ENCODE measurements at places on chromosomes 7 and 10.
A peak's percentile ranks its signal among the peaks of the same experiment; 100 is the strongest.

- no peak for DNase-seq
Measured at GRCh38 chr7:140145709-140146108, 31.1 kb downstream of the KDM7A start.

DNA sequence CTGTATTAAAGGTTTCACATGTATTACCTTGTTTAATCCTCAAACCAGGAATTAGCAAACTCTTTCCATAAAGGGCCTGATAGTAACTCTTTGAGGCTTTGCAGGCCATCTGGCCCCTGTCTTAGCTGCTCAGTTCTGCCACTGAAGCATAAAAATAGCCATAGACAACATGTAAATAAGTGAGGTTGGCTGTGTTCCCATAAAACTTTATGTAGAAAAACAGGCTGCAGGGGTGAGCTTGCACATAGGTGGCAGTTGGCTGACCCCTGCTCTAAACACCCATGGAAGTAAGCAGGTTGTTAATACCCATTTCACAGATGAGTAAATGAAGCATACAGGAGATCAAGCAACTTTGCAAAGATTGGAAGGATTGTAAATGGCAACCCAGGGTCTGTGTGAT, 1279.2 kb upstream of the AUTS2 start:
- DNase-seq: no peak

DNA sequence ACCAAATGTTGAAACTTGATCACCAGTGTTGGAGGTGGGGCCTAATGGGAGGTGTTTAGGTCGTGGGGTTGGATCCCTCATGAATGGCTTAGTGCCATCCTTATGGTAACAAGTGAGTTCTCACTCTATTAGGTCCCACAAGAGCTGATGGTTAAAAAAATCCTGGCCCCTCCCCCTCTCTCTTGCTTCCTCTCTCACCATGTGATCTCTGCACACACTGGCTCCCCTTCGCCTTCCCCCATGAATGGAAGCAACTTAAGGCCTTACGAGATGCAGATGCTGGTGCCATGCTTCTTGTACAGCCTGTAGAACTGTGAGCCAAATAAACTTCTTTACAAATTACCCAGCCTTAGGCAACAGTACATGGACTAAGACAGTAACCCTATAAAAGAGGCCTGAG, 62.7 kb downstream of the PPP1R3C start:
- no peak for DNase-seq

- peak; percentile 54 for DNase-seq
Measured at GRCh38 chr7:142697270-142697669, 52.0 kb upstream of the PRSS1 start.

DNA sequence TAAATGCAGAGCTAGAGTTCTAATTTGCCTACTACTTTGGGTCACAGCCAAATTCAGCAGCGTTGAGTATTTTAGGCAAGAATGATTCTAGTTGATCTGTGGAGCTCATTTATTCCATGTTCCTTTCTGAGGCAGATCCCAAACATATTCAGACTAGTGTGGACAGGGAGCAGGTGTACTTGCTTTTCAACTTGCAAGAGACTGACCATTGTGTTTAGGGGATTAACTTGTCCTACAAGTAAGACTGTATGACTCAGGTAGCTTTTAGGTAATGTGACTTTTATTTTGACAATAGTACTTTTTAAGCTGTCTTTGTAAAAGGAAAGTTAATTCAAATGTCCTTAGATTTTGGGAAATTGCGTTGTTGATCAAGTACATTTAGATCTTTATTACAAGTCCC, 285.5 kb downstream of the TWIST1 start:
- DNase-seq: no peak

- peak; percentile 23 for DNase-seq
Measured at GRCh38 chr7:106717955-106718871, 57.3 kb upstream of the CCDC71L start.

- DNase-seq: no peak
Measured at GRCh38 chr7:147485660-147486210, 1104.8 kb upstream of the C7orf33 start.

- no peak for DNase-seq
Measured at GRCh38 chr7:76364198-76364584, 5.4 kb upstream of the YWHAG start.

- no peak for DNase-seq
Measured at GRCh38 chr7:77242554-77242953, 42.9 kb upstream of the FGL2 start.

GRCh38 chr7:40777730-40778312, 643.0 kb downstream of the SUGCT start:
- DNase-seq: no peak

DNA sequence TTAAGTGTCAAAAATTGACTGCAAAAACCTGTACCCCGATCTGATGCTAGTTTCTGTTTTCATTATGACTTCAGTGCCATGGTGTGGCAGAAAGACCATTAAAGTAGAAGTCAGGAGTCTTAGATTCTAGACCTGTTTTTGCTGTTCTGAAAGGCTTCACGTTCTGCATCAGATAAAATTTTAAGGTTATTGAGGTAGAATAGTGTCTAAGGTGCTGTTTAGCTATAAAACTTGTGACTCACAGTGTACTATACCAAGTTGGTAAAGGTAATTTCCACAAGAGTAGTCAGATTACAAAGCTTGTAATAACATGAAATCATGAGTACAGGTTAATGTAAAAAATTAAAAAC, 38.6 kb downstream of the ZNRF2 start:
- no peak for DNase-seq

DNA sequence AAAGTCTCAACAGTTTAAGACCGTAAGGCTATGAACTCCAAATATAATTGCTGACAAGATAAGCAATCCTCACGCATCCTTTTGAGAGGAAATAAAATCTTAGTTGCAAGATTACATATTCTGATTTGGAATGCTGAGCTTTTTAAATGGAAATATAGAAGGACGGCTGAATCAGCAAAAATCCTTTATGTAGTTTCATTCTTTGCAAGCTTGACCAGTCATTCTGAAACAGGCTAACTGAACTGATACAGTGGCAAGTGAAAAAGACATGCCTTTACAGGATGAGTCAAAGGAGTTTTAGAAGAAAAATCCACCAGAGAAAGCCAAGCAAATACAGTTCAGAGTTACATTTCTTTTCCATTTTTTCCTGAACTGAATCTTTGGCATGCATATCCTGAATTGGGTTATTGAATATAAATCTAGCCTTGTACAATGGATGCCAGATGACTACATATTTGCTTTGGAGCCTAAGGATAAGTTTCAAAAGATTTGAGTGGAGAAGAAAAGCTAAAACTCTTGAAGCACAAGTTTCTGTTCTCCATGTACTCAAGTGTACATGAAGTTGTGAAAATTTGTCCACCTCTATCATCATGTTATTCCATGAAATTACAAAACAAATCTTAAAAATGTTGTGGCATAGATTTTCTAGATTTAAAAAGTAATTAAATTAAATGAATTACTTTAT, 4.4 kb downstream of the VIM start:
- no peak for DNase-seq

- no peak for DNase-seq
Measured at GRCh38 chr7:1257221-1257620, 24.5 kb downstream of the UNCX start.

GRCh38 chr10:95793401-95794045, 37.6 kb downstream of the ENTPD1 start:
- no peak for DNase-seq

DNA sequence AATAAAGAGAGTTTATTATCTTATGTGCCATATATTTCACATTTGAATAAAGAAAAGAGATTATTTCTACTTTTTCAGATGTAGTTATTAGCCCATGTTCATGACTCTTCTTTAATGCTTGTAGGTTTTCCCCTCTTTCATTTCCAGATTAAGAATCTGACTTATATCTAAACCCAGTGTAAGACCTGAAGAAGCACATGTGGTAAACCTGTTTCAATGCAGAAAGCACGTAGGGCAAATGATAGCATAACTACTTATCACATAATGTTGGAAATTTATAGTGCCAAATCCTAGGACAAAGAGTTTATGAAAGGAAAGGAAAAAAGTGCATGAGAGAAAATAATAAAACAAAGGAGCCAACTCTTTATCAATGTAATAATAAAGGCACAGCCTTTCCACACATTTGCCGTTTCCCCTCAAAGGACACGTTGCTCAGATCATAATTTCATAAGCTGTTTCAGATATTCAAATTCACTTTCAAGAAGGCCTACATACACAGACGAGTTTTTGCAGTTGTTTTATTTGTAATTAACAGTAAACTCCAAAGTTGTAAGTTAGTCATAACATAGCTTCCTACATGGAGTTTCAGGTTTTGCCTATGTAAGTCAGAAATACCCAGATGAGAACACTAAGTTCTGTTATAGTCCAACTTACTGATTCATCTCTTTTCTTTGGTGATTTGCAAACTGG, 88.8 kb upstream of the MDFIC start:
- no peak for DNase-seq

- DNase-seq: no peak
Measured at GRCh38 chr10:98308669-98309365, 40.8 kb upstream of the LOXL4 start.

- DNase-seq: no peak
Measured at GRCh38 chr7:71308096-71308495, 176.2 kb downstream of the GALNT17 start.

GRCh38 chr10:120573355-120573754, 116.3 kb downstream of the PLPP4 start:
- no peak for DNase-seq

GRCh38 chr10:61993711-61994401, 92.4 kb downstream of the ARID5B start:
- DNase-seq: peak; percentile 88

DNA sequence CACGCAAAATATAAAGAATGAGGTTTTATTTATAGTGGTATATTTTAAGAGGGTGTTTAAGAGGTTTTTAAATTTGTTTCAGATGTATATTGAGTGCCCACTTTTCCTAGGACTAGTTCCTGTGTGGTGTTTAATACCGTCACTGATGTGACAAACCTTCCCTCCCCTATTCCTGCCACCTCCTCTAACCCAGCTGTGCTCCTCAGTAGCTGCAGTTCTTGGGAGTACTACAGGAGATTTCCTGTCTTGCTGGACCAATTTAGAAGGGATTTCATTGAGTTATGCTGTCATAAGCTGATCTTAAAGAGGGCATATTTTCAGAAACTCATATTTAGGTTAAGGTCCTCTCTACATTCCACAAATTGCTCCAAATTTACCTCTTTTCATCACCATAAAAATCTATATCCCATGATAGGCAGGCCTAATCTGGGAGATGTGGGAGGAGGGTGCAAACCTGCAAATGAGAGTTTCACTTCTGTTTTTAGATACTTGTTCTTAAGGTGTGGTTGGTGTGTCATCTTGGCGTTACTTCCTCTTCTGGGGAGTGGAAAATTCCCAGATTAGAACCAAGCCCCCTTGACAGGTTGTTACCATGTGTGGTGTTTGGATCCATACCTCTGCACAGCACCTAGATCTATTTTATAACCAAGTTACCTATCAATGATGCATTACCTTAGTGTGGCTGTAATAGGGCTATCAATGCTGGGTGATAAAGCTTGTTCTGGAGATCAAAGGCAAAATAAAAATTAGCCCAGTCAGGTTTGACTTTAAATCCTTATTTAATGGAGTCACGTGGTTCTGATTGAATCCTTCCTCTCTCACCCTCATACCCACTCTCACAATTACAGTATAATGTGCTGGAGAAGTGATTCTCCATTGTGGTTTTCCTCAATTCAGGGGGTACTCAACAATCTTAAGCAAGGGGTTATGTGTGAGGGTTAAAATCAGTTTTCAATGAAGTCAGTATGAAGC, 141.1 kb downstream of the CDK14 start:
- DNase-seq: no peak

- DNase-seq: no peak
Measured at GRCh38 chr7:8480527-8480926, 47.1 kb downstream of the NXPH1 start.

GRCh38 chr7:46583656-46584055, 662.6 kb upstream of the IGFBP3 start:
- no peak for DNase-seq

DNA sequence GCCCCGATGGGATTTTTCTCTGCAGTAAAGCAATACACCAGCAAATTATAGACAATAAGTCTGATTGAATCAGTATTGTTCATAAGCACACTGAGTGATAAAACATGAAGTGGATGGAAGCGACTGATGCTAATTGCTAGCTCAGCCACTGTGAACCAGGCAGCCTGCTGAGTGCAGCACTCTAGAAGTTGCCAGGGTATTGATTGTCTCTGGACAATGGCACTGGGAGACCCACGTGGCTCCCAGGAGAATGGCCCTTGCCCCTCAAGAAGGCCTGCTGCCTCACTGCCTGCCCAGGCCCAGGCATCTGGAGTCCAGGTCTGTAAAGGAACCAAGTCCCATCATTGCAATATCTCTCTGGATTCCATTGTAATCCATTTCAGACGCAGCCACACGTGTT, 80.4 kb upstream of the TCERG1L start:
- DNase-seq: no peak

DNA sequence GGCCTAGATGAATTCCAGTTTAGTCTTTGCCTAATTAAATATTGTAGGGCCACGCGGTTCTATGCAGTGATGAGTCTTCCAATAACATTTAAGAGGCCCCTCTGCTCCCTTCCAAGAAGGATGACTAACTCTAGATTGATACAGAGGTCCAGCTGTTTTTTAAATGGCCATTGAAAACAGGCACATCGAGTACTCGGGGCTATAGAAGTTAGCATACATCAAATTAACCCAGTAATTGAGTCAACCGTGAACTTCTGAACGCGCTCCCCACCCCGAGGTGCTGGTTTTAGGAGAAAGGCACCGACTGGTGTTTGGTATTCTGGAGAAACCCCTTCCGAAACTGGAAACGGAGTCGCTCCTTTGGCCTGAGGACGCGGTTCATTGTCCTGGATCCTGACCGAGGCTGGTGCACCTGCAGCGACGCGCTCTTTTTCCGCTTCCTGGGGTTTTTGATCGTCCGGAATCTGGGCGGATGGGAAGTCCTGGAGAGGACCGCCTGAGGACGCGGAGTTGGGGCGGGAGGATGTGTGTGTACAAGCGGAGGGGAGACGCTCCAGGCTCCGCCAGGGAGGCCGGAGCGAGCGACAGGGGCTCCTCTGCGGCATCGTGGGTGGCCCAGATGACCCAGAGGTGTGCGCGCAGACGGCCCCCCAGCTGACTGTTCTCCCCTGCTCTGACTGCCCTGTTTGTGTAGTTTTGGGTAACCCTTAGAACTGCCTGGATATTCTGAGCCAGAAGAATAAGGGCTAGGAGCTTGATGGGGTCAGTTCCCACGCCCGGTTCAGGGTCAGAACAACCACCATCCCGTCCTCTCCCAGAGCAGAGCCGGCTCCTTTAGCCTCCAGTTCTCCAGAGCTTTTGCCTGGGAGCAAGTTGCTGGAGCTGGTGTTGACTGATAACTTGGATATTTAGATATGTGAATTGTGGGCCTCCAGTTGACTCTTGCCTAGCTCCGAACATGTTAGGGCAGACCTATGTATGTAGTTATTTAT, 711 bp downstream of the FAM221A start:
- DNase-seq: no peak

DNA sequence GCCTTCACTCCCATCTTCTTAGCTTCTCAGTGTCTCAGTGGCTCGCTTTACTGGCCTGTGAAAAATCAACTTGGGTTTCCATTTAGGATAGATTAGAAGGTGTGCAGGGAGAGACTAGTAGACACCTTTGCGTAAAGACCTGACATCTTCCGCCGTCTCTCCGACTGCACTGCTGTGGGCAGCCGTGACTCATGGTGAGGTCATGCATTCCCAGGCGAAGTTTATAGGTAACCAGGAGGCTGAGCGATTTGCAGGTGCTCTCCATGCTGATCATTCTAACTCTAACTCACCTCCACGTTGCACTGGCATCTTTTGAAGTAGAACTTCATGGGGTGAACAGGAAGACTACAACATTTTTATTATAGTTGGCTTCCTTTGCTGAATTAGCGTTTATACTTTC, 68.0 kb upstream of the ZNF438 start:
- DNase-seq: no peak

- DNase-seq: no peak
Measured at GRCh38 chr7:16711730-16712129, 41.8 kb upstream of the TSPAN13 start.

GRCh38 chr7:156021471-156021870, 209.2 kb upstream of the SHH start:
- no peak for DNase-seq
